ENCODE measurements at places on chromosomes 2 and 18.
A peak's percentile ranks its signal among the peaks of the same experiment; 100 is the strongest.

GRCh38 chr2:219772103-219772635 is 144.7 kb downstream of the SLC4A3 start:
- no peak for DNase-seq

- DNase-seq = no peak
Observed at GRCh38 chr2:98550165-98550564, 58.1 kb downstream of the COA5 start.

GRCh38 chr2:120866483-120867140 is 130.9 kb downstream of the GLI2 start:
- no peak for DNase-seq

DNA sequence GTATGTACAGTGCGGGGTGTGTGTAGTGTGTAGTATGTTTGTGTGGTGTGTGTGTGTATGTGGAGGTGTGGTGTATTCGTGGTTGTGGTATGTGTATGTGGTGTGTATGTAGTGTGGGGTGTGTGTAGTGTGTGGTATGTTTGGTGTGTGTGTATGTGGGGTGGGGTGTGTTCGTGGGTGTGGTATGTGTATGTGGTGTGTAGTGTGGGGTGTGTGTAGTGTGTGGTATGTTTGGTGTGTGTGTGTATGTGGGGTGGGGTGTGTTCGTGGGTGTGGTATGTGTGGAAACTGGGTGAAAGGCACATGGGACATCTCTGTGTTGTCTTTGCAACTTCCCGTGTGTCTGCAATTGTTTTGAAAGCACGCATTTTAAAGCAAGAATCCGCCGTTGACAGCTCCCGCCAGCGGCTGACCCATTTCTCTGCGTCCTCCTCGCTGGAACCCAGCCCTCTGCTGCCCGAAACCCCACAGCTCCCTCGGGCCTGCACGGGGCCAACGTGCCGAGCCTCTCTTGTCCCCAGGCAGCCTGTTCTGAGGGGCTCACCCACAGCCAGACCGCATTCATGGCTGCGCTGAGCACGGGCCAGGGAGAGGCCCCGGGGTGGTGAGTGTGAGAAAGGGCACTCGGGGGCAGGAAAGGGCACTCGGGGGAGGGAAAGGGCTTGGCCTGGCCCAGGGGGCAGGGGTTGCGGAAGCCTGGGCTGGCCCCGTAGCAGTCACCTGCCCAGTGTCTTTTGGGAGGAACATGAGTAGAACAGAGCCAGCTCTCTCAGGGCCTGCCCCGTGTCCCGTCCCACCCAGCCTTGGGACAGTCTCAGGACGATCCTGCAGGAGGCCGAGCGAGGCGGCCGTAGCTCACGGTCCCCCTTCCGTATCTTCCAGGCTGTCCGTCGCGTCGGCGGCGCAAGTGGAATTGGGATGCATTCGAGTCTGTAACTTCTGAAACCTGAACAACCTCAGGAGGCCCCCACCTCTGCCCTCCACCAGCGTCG is 61.4 kb downstream of the TWIST2 start:
- peak; percentile 87 for DNase-seq

DNA sequence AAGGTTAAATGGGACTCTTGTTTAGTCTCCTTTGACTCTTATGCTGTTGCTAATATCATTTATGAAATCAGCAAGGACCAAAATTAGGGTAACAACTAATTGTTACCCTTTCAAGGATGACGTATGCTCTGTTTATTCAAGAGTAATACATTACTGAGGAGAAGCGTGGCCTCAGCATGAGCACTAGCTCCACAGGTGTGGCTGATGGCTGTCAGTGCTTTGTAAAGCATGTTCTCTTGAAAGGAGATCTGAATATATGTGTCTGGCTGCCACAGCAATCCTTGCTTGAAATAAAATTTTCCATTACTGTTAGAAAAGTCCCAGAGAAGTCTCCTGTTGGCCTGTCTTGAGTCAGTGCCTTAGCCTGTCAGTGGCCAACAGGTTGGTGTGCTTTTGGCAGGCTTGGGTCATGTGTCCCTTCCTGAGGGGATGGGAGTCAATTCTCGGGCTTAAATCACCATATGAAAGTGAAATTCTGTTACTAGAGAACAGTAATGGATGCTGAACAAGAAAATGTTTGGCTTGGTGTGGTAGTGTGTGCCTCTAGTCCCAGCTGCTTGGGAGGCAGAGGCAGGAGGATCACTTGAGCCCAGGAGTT is 32.7 kb downstream of the ABI2 start:
- DNase-seq = no peak

All from choroid plexus epithelial cell (primary cell).